Smooth muscle cell of the pulmonary artery (primary cell): ENCODE measurements at places on chromosomes 1 and 21. TPM values are rescaled to one million over a fixed set of nuclear protein-coding genes. Genes with fewer than 3 reads are reported as not detected.

TMCO2 gene
- 0.20 TPM in 1 of 2 replicates, not detected in the other for total RNA-seq

BGLAP gene
- total RNA-seq: 0.26 and 0.50 TPM in 2 replicates

AGMAT gene
- 0.52 and 1.5 TPM in 2 replicates for total RNA-seq

SERTAD4 gene
- 13.6 and 22.2 TPM in 2 replicates for total RNA-seq

KANK4 gene
- total RNA-seq: 0.07 and 5.3 TPM in 2 replicates

UBE2U gene
- total RNA-seq: not detected in 2 replicates

SLAMF7 gene
- not detected in 2 replicates for total RNA-seq

OPTC gene
- not detected in 2 replicates for total RNA-seq

UTS2 gene
- total RNA-seq: not detected in 2 replicates

ZBTB17 gene
- 26.9 and 34.9 TPM in 2 replicates for total RNA-seq

HES2 gene
- total RNA-seq: 0.26 and 0.59 TPM in 2 replicates

CCDC185 gene
- total RNA-seq: not detected in 2 replicates

PROK1 gene
- total RNA-seq: not detected in 2 replicates

RXFP4 gene
- total RNA-seq: 0.07 TPM in 1 of 2 replicates, not detected in the other

SPTA1 gene
- under 0.01 and 0.10 TPM in 2 replicates for total RNA-seq

TRIM67 gene
- total RNA-seq: 0.03 and 0.39 TPM in 2 replicates

ZNHIT6 gene
- 11.1 and 12.0 TPM in 2 replicates for total RNA-seq

DIRAS3 gene
- total RNA-seq: 3.3 and 8.8 TPM in 2 replicates

LCE1F gene
- not detected in 2 replicates for total RNA-seq

CFHR1 gene
- total RNA-seq: 0.36 and 1.6 TPM in 2 replicates

CD34 gene
- total RNA-seq: 0.13 and 0.39 TPM in 2 replicates
